ENCODE measurements at places on chromosomes 12 and 14.

DNA sequence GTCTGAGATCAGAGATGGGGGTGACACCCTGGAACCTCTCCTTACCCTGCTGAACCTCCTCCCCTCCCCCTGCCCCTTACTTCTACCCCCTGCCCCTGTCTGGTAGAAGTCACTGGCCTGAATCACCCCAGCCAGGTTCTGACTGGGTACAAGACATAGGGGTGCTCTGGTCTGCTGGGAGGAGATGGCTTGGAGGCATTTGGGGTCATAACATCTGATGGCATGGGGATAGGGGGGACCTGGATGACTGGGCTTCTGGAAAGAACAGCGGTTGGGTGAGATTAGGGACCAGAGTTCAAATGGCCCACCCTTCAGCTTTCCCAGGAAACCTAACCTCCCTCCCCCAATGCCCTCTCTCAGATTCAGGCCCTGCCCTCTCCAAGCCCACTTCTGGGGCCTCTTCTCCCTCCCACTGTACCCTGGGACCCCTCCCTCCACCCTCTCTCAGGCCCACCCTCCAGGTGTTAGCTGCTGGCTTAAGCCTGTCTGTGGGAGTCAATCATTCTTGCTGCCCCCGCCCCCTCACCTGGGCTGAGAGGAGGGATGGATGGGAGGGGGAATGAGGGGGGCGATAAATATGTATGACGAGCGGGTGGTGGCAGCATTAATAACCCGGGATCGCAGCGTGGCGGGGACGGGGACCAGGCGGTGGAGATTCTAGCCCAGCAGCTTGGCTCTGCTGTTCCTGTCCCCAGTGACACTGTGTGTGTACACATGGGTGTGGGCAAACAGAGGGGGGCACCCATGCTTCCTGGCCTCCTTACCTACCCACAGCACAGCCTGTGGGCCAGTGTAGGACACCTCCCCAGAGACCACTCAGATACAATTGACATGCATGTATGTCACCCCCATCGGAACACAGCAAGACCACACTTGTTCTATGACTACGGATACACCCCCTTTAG, 5.9 kb downstream of the NXPH4 start:
- no peak for DNase-seq

DNA sequence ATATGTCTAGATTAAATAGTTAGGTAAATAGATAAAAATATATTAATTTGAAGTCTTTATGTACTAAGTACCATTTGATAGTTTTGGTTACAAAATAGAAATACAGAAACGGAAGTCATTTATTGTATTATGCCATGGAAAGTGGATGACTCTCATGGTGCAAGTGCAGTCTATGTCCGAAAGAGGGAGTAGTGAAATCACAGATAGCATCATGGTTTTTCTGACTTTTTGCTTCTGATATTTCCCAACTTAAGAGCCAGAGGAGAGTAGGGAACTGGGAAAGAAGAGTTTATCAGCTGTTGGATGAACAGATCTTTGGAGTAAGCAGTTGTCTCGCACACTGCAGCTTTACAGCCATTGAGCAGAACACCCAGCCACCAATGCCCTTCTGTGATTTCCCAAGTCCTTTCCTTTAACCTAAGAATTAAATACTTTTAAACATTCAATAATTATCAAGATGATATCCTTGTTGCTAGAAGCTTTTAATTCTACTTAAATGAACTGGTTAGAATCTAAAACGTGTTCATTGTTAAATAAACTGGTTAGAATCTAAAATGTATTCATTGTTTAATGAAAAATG, 18.4 kb upstream of the SRGAP1 start:
- no peak for DNase-seq

- DNase-seq, result no peak
Measured at GRCh38 chr14:64792231-64792630, 87.5 kb downstream of the SPTB start.

DNA sequence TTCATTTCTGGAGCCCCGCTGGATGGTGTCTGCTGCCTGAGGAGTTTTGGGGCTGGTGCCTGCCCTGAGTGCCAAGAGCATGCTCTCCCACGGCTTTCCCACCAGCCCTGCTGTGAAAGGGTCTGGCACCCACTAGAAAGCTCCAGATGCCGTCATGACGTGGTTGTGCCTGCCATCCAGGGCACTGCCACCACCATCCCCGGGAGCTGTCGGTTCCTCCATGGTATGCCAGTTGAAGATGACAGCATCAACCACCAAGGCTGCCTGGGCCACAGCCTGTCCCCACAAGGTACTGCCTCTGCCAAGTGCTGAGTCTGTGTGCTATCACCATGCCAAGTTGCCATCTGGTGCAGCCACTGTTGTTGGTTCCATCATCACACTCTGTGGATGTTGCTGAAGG, 85.9 kb downstream of the TTC8 start:
- DNase-seq, result no peak

DNA sequence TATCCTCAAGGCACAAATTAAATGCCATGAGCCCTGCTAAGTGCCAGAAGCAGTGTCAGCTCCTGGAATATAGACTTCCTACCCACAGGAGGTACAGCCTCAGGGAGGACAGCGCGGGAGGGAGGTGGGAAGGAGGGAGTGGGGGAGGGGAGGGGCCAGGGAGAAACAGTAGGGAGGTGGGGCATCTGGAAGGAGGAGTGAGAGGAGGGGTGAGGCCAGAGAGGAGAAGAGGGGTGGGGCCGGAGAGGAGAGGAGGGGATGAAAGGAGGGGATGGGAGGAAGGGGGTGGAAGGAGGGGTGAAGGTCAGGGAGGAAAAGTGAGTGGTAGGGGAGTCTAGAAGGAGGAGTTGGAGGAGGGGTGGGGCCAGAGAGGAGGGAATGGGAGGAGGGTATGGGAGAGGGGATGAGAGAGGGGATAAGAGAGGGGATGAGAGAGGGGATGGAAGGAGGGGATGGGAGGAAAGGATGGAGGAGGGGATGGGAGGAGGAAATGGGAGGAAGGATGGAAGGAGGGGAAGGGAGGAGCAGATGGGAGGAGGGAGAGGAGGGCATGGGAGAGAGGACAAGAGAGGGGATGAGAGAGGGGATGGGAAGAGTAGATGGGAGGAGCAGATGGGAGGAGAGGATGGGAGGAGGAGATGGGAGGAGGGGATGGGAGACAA, 9.2 kb upstream of the CCDC197 start:
- no peak for DNase-seq

GRCh38 chr12:40946612-40947194, 241.4 kb upstream of the PDZRN4 start:
- no peak for DNase-seq

DNA sequence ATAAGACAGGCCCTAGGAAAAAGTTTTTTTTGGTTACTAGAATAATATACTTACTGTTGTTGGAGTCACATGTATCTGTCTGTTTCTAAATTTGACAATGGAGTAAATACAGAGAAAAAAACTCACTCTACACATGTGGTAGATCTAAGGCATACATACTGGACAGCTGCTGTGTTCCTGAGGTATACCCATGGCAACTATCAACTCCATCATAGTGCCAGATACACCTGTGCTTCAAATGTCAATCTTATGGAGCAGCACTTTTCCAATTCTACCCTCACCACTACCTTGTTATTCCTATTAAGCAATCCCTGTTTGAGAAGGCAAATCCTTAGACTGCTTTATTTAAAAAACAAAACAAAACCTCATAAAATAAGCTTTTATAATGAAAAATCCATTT, 3.3 kb downstream of the ZCRB1 start:
- no peak for DNase-seq

- DNase-seq, result no peak
Measured at GRCh38 chr14:75978249-75978731, 3.5 kb downstream of the TGFB3 start.

DNA sequence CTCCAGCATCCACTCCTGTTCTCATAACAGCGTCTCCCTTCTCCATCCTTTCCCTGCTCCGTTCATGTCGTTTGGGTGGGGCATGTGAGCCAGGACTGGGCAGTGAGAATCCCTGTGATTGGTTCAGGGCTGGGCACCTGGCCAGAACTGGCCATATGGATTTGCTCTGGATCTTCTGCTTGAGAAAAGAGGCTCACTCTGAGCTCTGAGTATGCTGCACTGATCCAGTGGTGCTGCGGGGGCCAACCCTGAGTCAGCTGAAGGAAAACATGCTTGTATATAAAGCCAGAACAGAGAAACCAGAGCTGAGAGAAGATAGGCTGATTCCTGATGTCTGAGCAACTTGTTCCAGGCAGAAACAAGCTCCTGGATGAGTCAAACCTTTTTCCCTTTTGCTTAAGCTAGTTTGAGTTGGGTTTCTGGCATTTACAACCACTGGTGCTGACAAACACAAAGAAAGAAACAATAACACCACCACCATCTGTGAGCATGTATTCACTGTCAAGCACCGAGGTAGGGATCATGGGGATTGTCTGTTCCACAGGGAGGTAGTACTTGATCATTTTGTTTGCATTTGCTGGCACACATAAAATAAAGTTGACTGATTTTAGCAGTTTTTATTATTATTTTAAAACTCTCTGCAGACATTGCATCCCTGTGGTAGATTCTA, 14.0 kb upstream of the HPD start:
- DNase-seq, result no peak

GRCh38 chr14:52318826-52319645, 4.9 kb downstream of the PTGER2 start:
- DNase-seq, result no peak

DNA sequence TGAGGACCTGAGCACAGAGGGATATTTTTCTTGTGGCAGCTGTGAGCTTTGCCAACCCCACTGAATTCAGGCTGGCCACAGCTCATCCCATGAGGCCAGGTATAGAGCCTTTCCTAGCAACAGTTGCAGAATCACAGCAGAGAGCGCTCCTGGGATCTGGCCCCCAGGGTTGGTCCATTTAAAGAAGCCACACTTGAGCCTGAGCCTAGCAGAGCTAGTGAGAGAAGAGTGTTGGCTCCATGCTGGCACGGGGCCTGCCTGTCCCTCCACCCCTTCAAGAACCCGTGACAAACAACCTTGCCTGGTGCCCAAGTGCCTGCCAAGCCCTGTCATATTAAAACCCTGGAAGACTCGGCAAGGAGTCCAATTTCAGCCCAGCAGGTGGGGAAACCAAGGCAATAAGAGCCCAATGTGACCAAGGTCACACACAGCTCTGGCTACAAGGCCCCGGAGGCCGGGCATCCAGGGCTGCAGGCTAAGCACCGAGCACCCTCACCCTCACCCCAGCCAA, 91.6 kb downstream of the LRRC74A start:
- peak; percentile 43 for DNase-seq

GRCh38 chr14:71621980-71622605, 310.1 kb upstream of the RGS6 start:
- no peak for DNase-seq

GRCh38 chr12:110637869-110638441, 24.0 kb downstream of the TCTN1 start:
- DNase-seq, result no peak

GRCh38 chr12:55847603-55848291, 5.0 kb upstream of the MMP19 start:
- no peak for DNase-seq

DNA sequence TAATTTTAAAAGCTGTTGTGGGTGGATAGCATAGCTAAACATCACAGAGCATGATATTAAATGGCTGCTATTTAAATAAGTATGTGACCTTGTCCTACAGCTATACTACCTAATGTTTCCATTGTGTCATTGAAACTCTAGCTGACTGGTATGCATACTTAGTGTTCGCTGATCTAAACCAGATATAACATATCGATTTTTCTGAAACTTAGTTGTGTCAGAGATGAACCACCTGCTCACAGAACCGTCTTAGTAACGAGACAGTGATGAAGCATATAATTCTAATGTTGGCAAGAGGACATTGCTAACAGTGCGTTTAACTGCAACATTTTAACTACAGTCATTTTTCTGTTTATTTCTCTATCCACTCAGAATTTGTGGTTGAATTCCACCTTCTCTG, 36.1 kb upstream of the NUAK1 start:
- no peak for DNase-seq

DNA sequence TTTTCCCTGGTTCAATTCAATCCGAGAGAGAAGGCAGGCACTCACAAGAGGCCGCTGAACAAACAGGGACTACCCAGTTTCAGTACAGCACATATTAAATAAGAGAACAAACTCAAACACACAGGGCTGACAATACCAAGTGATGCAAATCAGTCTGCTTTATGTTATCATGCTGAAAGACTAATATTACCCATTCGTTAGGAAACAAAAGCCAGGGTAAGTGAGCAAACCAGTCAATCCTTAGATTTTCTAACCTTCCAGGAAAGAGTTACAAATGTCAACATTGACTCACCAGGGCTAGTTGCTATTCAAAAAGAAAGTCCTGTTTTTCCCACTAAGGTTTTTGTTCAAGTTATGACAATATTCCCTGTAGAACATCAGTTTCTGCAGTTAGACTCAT, 246.2 kb downstream of the C12orf42 start:
- peak; percentile 39 for DNase-seq

GRCh38 chr12:123491056-123491455, 33.1 kb downstream of the SNRNP35 start:
- no peak for DNase-seq

DNA sequence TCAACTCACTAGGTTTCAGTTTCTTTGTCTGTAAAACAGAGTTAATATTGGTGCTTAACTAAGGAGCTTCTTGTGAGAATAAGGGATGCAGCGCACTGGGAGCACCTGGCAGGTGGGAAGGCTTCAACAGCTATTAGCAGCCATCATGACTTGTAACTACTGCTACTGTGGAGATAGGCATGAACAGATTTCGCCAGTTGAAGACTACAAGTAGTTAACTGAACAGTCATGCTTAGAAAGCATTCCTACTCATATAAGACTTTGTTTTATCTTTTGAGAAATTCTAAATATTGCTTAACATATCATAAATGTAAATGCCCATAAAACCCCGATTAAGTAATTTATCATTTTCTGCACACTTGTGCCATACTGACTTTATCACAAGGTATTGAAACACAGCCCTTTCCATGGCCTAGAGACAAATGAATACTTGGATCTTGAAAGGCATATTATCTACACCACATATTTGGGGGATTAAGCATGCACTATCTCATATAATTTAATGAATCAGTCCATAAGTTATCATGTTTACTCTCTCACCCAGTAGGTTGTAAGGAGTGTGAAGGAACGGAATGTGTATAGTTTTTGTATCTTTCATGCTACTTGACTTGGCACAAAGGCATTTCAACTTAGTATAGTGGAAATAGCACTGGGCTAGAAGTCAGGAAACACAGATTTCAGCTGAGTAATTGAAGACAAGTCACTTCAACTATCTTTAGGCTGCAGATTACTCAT, 16.1 kb downstream of the NTN4 start:
- no peak for DNase-seq

DNA sequence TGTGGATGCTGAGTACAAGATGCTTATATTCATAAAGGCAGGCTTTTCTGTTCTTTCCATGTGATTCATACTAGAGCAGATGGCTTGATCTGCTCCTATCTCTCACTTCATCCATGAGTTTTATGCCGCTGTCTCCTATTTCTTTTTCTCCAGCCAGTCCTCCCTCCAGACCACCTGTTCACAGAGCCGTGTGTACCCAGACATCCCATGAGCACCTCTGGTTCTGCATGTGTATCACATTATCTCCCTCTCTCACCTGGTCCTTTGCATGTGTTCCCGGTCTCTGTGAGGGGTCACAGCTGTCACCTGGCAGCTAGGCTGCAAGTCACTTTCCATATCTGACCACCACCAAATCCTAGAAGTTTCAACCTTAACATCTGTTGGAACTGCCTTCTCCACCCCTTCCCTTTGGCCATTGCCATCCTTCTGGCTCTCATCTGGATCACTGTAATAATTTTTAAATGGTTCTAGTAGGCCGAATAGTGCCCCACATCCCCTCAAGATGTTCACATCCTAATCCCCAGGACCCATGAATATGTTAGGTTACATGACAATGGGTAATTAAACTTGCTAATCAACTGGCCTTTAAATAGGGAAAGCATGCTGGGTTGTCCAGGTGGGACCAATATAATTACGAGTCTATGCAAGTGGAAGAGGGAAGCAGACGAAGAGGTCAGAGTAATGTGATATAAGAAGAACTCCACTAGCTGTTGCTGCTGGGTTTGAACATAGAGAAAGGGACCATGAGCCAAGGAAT, 168.1 kb downstream of the SNAPC1 start:
- DNase-seq, result no peak

Data from NCI-H1436 treated with DMSO at 0.1 percent for 48 hours (cell line).